ENCODE measurements at places on chromosomes 6 and 20. TPM values are rescaled to one million over a fixed set of nuclear protein-coding genes. Genes with fewer than 3 reads are reported as not detected.

Gene ID4
- 85.1 TPM for total RNA-seq

DNA sequence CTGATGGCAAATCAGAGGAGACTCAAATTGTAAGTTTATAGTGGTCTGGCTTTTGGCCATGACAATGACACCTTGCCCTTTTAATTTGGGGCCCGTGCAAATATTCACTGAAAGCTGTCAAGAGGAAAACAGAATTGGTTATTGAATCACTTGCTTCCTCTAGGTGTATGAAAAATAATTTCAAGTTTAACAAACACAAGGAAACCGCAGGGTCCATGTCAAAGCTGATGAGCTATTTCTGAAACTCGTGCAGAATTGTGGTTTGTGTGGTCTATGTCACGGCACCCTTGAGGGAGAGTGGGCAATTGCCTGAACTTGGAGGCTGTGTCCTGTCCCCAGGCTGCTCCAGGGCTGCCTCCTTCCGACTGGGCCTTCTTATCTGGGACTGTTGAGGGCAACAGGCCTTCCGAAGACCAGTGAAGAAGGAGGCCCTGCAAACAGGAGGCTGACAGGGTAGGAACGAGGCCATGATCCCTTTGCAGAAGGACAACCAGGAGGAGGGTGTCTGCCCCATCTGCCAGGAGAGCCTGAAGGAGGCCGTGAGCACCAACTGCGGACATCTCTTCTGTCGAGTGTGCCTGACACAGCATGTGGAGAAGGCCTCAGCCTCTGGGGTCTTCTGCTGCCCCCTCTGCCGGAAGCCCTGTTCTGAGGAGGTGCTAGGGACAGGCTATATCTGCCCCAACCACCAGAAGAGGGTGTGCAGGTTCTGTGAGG lies 788 bp downstream of the TRIM40 start:
- DNase-seq: no peak

DNA sequence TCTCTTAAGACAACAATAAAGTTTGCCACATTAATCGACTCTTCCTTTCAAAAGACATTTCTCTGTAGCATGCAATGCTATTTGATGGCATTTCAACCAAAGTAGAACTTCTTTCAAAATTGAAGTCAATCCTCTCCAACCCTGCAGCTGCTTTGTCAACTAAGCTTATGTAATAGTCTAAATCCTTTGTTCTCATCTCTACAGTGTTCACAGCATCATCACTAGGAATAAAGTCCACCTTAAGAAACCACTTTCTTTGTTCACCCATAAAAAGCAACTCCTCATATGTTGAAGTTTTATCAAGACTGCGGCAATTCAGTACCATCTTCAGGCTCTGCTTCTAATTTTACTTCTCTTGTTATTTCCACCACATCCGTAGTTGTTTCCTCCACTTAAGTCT lies 11.5 kb upstream of the BLOC1S5 start:
- no peak for DNase-seq

DNA sequence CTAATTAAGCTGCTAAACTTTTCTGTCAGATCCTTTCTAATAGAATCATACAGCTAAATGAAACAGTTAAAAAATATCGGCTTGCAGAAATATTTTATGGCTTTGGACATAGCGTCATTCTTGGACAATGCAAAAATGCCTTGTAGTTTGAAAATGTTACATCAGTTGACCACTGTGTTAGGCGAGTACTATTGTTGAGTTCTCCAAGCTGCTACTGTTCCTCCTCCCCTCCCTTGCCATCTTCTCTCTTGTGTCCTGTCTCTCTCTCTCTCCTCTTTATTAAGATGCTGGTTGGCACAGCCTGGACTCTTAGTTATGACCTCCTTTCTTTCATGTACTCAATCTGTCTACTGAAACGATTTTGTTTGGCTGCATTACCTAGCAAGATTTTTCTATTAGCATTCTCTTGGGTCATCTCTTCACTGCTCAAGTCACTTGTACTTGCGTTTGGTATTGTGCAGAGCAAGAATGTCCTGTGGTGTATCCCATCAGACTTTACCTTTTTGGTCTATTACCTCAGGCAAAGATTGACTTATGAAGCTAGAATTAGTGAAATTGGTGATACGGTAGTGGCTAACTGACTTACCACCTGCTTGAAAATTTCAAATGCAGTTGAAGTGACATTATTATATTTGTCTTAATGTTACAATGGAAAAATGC lies 127.9 kb downstream of the FARS2 start:
- no peak for DNase-seq

- peak; percentile 91 for DNase-seq
Measured at GRCh38 chr6:161374971-161375873, 101.4 kb upstream of the AGPAT4 start.

- DNase-seq: no peak
Measured at GRCh38 chr6:35468980-35469750, 964 bp downstream of the RPL10A start.

DNA sequence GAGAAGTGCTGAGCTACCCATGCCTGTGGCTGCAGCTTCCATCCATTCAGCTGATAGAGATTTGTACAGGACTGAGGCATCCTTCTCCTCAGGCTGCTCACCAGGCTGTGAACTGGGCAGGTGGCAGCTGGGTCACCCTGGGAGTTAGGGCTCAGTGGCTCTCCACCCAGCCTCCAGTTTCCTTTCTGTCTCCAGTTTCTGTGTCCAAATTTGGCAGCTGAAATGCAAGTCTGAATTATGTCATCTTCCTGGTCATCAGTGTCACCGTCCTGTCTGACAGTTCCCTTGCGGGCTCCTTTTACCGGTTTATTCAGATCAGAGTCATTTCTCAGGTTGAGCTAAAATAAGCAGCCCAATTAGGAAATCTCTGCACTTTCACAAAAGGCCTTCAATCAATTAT lies 93.3 kb downstream of the EDN1 start:
- DNase-seq: no peak

GRCh38 chr20:3115190-3116107 lies 30.9 kb upstream of the AVP start:
- no peak for DNase-seq

Data from aorta (tissue), 5 donors.